ENCODE measurements at places on chromosomes 6 and 20.
A peak's percentile ranks its signal among the peaks of the same experiment; 100 is the strongest.

DNA sequence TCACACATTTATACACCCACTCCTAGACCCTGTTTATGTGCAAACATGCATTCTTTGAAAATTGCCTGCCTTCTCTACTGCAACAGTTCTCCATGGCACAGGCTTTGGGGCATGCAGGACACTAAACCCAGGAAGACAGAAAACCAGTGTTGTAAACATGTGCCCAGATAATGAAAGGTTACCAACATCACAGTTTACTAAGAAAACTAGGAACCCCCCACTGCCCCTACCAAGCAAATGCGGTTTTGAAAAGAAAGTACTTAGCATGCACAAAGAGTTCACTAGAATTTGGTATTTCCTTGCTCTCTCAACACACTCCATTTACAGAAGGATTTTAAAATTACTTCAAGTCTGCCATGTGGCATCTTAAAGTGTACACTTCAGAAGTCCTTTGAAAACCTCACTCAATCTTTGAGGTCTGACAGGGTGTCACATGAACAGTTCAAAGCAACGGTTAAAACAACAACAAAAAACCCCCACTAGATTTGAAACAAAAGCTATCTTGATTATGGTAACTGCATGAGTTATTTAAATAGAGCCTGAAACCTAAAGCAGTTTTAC, 245.0 kb downstream of the GMPR start:
- no peak for DNase-seq

DNA sequence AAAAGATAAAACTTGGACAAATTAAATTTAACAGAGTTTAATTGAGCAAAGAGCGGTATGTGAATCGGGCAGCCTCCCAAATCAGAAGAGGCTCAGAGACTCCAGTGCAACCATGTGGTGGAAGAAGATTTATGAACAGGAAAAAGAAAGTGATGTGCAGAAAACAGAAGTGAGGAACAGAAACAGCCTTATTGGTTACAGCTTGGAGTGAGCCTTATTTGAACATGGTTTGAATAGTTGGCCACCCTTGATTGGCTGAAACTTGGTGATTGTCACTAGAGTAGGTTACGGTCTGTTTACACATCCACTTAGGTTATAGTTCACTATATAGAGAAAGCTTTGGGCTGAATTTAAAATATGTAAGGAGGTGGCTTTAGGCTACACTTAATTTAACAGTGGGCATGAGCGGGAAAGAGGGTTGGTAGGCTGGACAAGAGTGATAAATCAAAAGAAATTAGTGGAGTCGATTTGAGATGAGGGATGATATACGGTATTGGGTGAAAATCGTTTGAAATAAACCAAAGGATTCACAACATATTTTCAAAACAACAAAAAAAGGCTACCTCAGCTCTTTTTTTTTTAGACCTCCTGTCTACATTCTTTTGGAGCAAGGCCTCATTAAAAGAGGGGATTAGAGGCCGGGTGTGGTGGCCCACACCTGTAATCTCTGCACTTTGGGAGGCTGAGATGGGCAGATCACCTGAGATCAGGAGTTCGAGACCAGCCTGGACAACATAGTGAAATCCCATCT, 84.3 kb upstream of the PREP start:
- DNase-seq = no peak

DNA sequence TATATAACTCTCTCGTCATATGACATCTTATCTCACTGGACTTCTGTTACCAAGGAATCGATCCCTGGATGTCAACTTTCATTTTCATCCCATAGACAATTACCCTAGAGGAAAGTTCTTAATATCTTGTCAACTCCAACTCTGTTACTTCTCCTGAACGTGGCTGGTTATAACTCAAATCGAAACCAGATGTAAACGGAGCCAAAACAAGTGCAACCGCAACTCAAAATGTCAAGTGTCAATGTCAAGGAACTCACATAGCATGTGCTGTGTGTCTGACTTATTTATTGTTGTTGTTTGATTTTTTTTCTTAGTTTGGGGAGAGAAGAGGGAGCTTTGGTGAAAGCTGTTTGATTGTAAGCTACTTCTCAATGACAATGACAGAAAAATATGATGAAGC, 108.6 kb downstream of the VIP start:
- DNase-seq = no peak

DNA sequence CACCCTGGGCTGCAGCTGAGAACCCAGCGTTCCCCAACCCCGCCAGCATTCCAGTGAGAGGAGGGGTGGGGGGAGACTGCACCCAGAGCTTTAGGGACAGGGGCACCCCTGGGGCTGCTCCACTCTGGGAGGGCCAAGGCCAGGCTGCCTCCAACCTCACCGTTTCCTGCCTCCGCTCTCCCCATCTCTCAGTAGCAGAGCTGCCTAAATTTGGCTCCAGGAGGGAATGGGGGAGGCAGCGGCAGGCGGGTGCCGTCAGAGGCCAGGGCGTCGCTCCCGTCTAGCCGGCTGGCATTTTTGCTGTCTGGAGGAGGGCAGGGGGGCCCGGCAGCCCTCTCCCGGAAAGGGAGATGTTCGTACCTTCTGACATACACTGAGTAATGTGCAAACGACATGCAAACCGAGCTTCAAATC, 46.6 kb downstream of the NOL4L start:
- peak; percentile 33 for DNase-seq

Measured in DMS79 treated with DMSO at 0.1 percent for 48 hours (cell line).